ENCODE measurements at places on chromosomes 5 and 9.

GRCh38 chr5:136802383-136802782, 437.0 kb upstream of the TRPC7 start:
- DNase-seq: peak; percentile 21

- DNase-seq: no peak
Measured at GRCh38 chr5:75460942-75461610, 50.4 kb downstream of the CERT1 start.

DNA sequence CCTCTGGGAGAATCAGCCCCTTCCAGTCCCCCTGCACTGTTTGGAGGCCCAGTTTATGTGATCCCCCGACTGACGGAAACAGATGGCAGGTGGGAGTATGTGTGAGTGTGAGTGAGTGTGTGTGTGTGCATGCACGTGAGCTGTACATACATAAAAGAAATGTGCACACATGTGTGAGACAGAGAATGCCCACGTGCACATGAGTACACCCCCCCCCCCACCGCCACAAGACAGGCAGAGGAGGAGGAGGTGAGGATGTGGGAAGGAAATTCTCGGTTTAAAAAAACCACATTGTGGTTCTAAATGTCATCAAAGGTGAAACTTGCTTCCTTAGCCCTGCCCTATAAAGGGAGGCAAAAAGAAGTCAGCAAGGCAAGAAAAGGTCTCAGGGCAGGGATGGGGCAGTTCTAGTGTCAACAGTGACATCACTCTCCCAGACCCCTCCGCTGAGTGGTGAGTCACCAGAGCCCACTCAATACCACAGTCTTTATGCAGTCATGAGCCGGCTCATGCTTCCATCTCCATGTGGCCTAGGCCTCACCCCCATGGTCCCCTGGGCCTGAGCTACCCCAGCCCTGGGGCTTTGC, 79.2 kb upstream of the HSPA9 start:
- no peak for DNase-seq

GRCh38 chr5:150522504-150523414, 14.8 kb downstream of the NDST1 start:
- DNase-seq: no peak

DNA sequence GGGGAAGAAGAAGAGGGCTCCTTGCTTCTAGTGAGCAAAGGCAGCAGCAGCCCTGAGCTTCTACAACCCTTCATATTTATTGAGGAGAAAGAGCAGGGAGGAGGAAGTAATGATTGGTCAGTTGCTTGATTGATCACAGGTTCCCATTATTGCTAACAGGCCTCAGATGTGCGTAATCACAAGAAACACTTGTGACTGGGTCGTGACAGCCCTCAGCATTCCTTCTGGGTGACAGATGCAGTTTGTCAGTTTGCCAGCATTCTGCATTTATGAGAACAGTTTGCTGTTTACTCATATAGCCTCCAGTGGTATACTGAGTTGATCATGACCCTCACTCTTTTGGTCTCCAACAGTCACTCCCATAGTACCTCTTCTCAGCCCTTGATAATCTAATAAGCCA, 111.5 kb upstream of the TNC start:
- no peak for DNase-seq

- no peak for DNase-seq
Measured at GRCh38 chr5:168324859-168325630, 33.6 kb downstream of the WWC1 start.

GRCh38 chr9:93677641-93678136, 101.3 kb downstream of the PHF2 start:
- no peak for DNase-seq

- DNase-seq: no peak
Measured at GRCh38 chr5:171707442-171707792, 78.2 kb upstream of the SMIM23 start.

DNA sequence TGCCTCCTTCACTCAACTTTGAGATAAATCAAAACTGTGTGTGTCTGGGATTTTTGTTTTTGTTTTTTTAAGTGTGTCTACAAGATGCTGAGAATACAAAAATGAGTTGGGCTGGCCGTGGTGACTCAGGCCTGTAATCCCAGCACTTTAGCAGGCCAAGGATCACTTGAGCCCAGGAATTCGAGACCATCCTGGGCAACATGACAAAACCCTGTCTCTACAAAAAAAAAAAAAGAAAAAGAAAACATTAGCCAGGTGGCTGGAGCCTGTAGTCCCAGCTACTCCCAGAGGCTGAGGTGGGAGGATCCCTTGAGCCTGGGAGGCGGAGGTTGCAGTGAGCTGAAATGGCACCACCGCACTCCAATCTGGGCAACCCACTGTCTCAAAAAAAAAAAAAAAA, 21.0 kb downstream of the HNRNPK start:
- no peak for DNase-seq

GRCh38 chr9:7377489-7377888, 422.1 kb downstream of the DMAC1 start:
- DNase-seq: no peak

GRCh38 chr5:137699336-137700281, 36.3 kb downstream of the KLHL3 start:
- peak; percentile 28 for DNase-seq

DNA sequence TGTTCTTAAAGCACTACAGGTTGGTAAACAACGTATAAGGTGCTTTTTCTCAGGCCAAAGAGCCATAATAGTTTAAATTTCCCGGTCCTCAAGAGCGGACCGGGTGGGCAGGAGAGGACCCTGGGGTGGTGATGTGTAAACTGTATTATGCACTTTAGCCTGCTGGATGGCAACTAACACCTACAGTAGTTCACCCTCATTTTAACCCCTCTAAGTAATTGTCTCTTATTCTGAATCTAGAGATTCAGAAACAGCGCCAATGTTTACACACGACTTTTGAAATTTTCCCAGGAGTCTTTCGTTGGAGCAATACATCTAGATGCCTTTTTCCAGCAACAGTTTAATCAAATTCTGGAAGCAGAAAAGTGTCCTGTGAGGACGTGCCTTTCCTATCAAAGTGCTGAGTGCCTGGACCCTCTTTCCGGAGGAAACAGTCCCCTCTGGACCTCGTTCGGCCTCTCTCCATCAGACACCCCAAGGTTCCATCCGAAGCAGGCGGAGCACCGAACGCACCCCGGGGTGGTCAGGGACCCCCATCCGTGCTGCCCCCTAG, 676 bp upstream of the OCLN start:
- DNase-seq: no peak

GRCh38 chr9:132949709-132950108, 5.3 kb upstream of the TSC1 start:
- no peak for DNase-seq

- no peak for DNase-seq
Measured at GRCh38 chr9:70600506-70600905, 186.0 kb upstream of the KLF9 start.

GRCh38 chr9:86356871-86357866, 3.0 kb upstream of the TUT7 start:
- DNase-seq: no peak

DNA sequence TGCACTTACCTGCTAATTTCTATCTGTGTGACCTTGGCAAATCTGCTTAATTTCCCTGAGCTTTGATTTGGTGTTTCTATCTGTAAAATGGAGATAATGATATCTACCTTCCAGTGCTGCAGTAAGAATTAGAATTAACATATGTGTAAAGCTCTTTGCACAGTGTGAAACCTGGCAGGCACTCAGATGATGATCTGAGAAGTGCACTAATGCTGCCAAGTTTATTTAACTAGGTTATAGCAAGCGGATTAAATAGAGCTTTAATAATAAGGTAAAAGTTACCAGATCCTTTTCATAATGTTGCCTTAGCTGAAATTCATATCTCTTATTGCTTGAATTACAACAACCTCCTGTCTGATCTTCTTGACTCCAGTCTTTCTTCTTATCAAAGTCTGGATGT, 315.3 kb upstream of the CD180 start:
- no peak for DNase-seq

DNA sequence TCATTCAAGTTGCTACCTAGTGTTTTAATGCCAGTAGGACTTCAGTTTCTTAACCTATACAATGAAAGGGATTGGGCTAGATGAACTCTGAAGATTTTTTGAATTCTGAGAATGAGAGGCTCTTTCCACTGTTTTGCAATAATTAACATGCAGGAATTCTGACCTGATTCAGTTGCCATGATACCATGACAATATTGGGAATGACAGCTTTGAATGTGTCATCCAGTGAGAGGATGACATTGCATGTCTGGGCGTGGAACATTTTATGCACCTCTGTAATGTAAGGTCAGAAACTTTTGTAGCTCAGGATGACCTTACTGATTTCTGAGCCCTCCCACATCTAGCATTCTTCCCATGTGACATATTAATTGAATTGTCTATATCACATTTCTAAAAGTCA, 30.6 kb upstream of the SPINK5 start:
- no peak for DNase-seq

- DNase-seq: no peak
Measured at GRCh38 chr5:140630292-140631035, 2.5 kb downstream of the CD14 start.

GRCh38 chr9:755454-756381, 85.8 kb upstream of the DMRT1 start:
- DNase-seq: no peak

- DNase-seq: no peak
Measured at GRCh38 chr5:92177926-92178487, 794.9 kb upstream of the ARRDC3 start.

DNA sequence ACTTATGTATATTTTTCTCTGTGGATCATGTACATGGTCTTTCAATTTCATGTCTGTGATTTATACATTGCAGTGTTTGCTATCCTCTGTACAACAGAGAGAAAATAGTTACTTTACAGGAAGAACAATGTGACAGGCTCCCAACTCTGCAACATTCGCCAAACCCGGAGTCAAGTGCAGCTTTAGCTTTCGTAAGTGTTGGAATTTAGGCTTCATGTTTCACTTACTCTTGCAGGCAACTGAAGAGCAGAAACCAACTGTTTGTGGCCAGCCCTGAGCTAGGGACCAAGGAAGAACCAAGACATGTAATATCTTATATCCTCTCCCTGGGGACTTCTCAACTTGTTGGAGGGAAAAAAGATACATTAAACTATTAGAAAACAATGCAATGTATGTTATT, 147.9 kb downstream of the C5orf15 start:
- DNase-seq: no peak

DNA sequence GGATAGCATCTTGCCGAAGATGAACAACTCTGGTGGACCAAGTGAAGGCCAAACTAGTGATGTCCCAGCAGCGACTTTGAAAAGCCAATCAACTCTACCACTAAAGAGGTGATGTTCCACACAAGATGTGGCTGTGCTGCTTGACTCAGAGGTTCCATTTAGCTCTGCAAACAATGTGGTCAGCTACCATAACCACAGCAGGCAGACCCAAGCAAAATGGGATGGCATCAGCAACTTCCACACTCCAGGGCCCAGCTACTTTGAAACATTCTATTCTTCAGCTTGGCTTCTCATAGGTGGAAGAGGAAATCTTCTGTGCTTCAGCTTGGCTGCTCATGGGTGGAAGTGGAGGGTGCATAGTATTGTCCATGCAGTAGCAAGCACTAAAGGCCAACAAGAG, 70.5 kb downstream of the IRX2 start:
- DNase-seq: no peak

- DNase-seq: no peak
Measured at GRCh38 chr5:160064417-160064810, 54.8 kb downstream of the PWWP2A start.

GRCh38 chr5:63727583-63727982, 234.7 kb downstream of the HTR1A start:
- DNase-seq: no peak

- no peak for DNase-seq
Measured at GRCh38 chr9:89919171-89919681, 314.4 kb downstream of the GADD45G start.

DNA sequence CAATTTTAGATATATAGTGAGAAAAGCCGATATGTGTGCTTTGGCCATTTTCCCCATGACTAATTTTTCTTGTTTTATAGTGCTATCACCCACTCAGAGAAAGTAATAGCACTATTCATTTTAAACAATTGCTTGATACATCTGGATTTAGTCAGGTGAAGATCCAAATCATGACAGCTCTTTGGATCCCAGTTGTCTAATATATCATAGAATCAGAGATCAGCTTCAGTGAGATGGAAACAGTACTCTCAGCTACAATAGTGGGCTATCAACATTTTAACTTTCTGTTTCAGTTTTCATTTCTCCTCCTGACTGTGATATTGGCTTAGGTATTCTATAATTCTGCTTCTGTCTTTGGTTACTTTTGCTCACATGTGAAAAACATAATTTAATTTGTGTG, 38.7 kb downstream of the VCAN start:
- no peak for DNase-seq

DNA sequence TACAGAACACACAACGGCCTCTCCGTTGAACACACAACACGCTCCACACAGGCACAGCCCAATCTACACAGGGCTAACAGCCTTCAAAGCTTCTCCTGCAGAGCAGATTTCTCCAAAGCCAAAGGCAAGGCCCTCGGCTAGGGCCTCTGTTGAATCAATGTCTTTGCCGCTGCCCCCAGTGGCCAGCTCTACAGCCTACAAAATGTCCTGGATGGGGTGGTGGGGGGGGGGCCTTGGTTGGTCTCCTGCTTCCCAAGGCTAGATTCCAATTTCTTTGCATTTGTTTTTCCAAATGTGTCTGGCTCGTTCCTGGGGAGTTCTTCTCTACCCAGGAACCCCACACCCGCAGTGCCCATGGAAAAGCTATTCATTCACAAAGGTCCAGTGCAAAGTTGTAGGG, 167.2 kb downstream of the PAX5 start:
- peak; percentile 20 for DNase-seq

DNA sequence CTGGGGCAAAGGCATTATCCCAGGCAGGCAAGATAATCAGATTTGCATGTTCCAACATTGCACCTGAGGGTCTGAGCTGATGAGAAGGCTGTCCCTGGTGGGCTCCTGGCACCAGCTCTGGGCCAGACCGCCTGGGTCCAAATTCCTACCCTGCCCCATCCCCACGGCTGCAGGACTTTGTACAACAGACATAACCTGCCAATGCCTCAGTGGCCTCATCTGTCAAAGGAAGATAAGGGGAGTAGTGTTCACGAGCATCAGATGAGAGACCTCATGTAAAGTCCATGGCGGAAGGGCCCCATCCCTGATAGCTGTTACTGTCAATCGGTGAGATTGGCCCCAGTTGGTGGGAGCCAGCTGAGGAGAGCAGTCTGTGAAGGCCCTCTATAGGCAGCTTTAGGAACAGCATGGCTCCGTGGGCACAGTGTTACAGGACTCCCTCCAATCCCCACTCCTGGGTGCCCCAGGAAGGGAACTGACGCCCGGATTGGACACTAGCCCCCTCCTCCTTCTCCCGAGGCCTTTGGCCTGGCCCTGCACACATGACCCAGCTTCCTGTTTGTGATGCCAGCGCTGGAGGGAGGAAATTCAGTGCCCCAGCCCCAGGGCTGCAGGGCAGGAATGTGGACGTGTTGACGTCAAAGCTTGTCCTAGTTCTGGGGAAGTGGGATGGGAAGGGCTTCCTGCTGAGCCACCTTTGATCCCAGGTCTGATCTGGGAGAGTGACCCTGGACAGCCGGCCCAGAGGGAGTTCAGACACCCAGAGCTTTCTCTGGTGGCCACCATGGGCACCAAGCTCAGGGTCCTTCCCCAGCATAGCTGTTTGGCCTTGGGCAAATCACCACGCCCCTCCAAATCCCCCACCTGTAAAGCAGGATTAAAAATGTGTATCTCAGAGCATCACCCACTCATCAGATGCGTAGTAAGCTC, 56.2 kb downstream of the DUSP1 start:
- DNase-seq: peak; percentile 76
